Osteoblast (primary cell): ENCODE measurements at places on chromosomes 5 and 9.

DNA sequence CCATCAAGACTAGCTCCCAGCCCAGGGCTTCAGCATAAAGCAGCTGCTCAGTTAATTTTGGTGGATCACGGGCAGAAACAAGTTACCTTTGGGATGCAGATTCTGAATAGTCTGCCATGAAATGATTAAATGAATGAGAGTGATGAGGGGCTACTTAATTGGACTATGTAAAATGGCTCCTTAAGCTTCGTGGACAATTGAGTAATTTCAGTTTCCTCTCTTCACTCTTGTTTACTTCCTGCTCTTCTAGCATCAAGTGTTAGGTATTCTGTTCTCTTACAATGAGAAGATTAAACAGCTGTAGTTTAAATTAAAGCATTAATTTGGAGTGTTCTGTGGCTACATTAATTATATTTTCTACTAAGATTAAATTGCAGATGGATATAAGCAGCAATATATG is 28.1 kb downstream of the PIK3R1 start:
- no peak for DNase-seq

- no peak for DNase-seq
Measured at GRCh38 chr5:18496041-18496440, 861.8 kb downstream of the TAF11L14 start.

DNA sequence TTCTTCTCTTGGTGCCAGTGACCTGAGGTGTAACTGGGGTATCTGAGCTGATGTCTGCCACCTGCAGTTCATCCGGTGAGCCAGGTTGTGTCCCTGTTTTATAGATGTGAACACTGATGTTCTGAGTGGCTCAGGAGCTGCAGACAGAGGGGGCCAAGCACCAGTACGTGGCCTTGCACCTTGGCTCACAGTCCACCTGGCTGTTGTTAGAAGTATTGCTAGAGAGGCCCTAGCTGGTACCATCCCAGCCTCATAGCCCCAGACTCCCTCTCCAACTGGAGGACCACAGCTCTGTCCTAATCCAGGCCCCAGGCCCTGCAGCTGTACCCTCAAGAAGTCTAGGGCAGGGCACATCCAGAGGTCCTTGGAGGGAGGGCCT is 16.2 kb downstream of the PHF2 start:
- DNase-seq: no peak

DNA sequence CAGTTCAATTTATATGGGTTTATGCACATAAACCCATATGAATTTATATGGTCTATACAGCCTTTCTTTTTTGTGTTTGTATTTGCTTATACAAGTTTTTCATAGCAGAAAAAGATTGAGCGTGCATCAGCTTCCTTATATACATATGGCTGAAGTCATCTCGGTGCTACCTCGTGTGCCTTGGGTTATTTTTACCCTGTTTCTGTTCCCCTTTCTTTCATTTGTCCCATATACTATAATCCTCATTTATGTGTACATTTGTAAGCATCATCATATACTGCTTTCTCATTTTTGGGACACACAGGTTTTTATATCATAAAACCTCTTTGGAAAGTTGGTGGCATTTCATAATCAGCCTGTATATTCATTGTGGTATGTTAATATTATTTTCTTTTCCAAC is 107.8 kb upstream of the ADAMTSL1 start:
- no peak for DNase-seq

GRCh38 chr5:78587775-78588291 is 60.7 kb downstream of the LHFPL2 start:
- peak; percentile 80 for DNase-seq

DNA sequence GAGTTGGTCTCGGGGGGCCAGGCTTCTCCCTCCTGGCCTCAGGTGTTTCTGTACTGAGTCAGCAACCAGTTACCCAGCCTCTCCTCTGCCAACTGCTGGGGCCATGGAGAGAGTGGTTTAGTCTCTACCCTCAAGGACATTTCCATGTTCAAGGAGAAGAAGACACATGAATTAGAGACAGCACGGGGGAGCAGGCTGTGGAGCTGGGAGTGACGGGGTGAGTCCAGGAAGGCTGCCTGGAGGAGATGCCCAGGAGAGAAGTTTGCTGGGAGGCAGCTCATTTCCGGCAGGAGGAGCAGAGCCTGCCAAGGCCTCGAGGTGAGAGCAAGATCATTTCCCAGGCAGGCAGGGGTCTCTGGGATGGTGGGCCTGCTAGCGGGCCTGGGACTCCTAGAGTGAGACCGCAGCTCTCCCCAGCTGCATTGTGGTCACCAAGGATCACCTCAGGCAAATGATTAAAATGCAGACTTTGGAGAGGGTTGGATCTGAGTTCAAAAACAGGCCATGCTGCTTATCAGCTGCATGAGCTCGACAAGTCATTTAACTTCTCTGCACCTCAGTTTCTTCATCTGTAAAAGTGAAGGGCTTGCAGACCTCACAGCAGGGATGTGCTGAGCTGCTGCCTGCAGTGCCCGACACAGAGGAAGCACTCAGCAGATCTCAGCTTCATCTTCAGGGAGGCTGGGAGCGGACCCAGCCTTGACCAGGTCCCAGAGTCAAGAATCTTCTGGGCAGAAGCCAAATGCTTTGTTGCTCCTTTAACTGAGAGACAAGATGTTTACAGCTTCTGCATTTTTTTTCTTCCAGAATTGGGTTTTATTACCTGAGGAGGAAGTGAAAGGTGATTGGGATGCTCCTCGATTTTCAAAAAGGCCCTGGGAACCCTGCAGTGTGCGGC is 35.2 kb downstream of the NEK6 start:
- DNase-seq: peak; percentile 83

DNA sequence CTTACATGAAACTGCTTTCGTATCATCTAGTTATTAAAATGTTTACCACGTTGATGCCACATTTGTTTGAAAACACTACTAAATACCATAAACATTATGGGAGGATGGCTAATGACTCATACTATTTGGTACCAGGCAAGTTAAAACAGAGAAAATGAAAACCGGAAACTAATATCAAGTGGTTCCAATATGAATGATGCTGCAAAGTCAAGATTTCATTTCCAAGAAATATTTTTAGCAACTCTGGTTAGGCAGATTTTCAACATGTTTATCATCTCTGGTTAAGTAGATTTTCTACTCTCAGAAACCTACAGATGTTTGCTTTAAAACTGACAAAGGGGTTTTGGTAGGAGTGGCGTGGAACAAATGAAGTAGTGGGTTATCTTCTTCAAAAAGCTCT is 4.9 kb upstream of the F2R start:
- peak; percentile 79 for DNase-seq

- DNase-seq: no peak
Measured at GRCh38 chr5:15483351-15484097, 16.5 kb upstream of the FBXL7 start.

GRCh38 chr9:132873403-132873802 is 4.7 kb downstream of the AK8 start:
- peak; percentile 66 for DNase-seq

DNA sequence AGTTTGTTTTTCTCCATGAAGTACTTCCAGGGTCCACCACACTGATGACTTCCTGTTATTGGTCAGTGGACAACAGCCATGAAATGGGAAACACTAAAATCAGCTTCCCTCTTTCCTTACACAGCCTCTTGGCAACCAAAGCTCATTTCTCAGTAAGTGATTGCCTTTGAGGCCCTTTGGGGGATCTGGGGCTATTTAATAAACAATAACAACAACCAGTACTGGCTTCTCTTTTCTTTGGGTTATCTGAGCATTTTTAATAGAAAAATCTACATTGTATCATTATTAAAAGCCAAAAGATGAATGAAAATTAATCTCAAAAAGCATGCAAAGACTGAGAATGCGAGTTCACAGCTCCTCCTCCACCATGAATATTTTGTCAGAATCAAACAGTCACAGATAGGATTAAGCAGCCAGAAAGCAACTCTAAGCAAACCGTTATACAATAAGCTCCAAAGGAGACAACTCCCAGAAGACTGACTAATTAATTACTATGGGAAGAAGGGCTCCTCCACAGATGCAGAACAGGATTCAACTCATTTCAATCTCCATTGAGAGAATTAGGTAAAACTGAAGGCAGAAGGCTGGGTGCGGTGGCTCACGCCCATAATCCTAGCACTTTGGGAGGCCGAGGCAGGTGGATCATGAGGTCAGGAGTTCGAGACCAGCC is 68.3 kb downstream of the SERINC5 start:
- DNase-seq: no peak

DNA sequence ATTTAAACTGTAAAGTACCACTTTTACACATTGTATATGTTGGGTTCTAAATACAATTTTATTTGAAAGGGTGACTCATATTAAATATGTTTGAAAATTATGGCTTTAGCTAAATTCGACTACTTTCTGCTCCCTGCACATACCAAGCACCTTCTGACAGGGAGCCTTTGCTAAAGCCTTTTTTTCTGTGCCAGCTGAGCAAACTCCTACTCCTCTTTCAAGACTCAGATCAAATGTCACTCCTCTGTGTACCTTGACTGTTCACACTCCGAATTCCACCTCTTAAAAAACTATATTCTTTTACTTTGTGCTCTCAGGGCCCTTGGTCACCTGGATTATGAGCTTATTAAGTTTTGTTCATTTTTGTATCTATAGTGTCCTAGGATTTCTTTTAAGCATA is 6.5 kb upstream of the OXCT1 start:
- DNase-seq: no peak

- no peak for DNase-seq
Measured at GRCh38 chr5:57902095-57902494, 419.5 kb upstream of the ACTBL2 start.

GRCh38 chr9:27198190-27198589 is 89.2 kb downstream of the TEK start:
- DNase-seq: no peak

DNA sequence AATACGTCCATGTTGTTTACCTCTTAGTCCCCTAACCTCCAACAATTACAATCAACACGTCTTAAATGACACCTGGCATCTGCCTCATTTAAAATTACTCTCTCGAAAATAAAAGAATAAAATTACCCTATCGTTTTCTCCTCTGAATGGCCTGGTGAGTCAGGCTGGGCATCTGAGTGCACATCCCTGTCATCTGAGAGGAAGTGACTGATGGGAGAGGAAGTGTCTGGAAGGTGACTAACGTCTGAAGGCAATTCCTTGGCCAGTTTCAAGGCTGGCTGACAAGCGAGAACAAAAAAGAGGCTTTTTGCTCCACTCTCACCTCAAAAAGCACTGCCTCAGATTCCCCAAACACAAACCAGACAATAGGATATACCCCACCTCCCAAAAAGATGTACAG is 57.7 kb downstream of the MAPKAP1 start:
- DNase-seq: peak; percentile 86

- no peak for DNase-seq
Measured at GRCh38 chr5:57770039-57770438, 287.4 kb upstream of the ACTBL2 start.

DNA sequence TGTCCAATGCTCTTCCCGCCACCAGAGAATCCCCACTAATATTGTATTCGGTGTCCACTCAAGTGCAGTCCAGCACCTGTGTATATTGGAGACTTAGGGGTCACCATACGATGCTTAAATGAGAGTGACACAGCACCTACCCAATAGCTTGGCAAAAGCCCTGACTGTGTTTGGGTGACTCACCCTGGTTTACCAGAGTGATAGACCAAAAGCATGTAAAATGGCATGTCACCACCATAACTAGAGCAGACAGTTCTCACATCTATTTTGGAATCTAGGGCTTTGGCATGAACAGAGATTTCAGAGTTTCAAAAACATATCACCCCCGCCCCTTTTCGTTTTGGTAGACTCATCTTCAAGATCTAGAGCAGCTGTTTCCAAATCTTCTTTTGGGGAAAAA is 217.3 kb upstream of the RASEF start:
- no peak for DNase-seq

DNA sequence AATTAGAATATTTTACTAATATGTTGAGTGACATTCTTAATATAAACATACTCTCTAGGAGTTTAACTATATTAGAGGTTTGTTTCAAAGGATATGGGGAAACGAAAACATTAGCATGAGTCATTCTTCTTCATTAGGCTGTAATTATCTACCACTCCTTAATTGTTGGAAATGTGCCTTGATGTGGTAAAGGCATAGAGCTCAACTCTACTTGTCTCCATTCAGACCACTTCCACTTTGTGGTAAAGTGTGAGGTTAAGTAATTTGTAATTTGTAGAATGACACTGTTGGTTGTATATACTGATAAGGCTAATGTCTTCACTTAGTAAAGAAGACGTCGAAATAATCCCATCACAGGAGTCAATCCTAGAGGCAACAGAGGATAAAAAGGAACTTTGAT is 58.1 kb downstream of the HAPLN1 start:
- no peak for DNase-seq

DNA sequence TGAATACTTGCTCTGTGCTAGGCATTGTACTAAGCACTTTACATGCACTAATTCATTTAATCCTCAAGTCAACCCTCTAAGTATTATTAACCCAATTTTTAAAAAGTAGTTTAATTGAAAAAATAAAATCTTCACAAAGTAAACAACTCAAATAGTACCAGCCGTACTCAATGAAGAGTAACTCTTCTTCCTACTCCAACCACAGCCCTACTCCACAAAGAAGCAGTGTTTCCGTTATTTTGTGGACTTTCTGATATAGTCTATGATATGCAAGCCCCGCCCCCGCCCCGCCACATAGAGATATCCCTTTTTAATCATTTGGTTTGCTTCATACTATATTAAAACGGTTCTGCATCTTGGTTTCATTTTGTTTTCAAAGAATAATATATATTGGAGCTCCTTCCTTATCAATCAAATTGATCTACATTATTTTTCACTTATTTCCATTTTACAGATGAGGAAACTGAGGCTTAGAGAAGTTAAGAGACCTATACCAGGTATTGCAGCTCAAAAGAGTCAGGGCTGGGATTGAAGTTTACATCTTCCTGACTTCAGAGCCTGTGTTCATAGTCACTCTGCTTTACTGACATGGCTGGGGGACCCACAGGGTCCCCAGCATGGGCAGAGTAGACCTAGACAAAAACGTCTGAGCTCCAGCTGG is 78.6 kb downstream of the PCDH1 start:
- peak; percentile 48 for DNase-seq

- peak; percentile 97 for DNase-seq
Measured at GRCh38 chr5:177537389-177538361, 16.7 kb downstream of the FAM193B start.

DNA sequence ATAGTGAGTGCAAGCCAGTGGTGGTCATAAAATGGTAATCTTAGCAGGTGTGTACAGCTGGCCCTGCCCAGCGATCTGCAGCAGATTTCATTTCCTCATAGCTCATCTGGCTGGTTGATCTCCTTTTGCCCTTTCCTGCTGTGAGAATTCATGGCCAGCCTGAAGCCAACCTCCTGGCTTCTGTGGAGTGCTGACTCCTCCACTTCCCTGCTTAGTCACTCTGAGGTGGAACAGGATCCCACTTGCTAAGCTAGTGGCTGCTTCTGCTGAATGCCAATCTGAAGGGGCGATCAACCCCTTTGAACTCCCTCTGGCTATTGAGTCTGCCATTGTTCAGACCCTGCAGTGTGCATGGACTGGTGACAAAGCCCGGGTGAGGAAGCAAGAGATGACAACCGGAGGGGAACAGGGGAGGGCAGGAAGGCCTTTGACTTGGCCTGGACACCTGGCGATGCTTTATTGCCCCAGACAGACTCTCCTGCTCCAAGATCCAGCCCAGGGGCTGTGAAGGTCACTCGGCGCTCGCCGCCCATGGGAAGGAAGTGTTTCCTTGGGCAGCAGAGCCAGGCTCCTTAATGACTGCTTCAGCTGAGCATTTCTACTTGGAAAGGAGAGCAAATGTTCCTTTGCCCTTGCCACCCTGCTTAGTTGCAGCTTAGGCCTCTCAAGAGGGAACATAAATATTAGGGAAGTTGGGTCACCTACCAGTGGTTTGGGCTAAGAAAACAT is 341.1 kb downstream of the ZSWIM6 start:
- DNase-seq: peak; percentile 46
